Stimulated activated CD4-positive, alpha-beta T cell treated with anti-CD3 and anti-CD28 coated beads, Interleukin-4, amount 100 ng/mL, for 1 hour (primary cell): ENCODE measurements at places on chromosomes 12 and 14.

GRCh38 chr14:105392131-105393090 lies 5.9 kb upstream of the TEX22 start:
- no peak for DNase-seq

- DNase-seq: no peak
Observed at GRCh38 chr12:29907461-29907860, 123.7 kb upstream of the TMTC1 start.

GRCh38 chr14:72903716-72904115 lies 9.8 kb upstream of the DPF3 start:
- no peak for DNase-seq

DNA sequence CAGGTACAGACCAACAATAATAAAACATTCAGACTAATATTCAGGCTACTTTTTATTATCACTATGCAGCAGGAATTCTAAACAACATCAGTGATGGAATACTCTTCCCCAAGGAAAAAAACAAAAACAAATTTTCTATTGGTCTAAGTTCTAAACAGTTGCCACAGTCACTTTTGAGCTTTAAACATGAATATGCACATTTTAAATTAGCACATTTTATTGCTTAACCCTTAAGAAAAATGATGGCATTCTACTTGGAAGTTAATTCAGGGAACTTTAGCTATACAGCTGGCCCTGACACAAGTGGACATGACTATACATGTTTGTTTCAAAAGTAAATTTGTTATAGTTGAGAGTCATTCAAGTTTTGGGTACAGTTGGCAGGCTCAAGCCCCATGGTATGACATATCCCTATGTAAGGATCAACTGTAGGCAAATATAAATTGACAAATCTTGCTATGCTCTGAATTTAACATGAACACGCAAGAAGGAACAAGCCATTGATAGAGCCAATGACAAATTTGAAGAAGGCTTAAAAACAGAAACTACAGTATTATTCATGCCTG lies 224.3 kb upstream of the AMIGO2 start:
- no peak for DNase-seq

GRCh38 chr12:48003226-48004052 lies 837 bp downstream of the COL2A1 start:
- peak; percentile 18 for DNase-seq

- DNase-seq: no peak
Observed at GRCh38 chr14:105043641-105044040, 21.6 kb downstream of the GPR132 start.

DNA sequence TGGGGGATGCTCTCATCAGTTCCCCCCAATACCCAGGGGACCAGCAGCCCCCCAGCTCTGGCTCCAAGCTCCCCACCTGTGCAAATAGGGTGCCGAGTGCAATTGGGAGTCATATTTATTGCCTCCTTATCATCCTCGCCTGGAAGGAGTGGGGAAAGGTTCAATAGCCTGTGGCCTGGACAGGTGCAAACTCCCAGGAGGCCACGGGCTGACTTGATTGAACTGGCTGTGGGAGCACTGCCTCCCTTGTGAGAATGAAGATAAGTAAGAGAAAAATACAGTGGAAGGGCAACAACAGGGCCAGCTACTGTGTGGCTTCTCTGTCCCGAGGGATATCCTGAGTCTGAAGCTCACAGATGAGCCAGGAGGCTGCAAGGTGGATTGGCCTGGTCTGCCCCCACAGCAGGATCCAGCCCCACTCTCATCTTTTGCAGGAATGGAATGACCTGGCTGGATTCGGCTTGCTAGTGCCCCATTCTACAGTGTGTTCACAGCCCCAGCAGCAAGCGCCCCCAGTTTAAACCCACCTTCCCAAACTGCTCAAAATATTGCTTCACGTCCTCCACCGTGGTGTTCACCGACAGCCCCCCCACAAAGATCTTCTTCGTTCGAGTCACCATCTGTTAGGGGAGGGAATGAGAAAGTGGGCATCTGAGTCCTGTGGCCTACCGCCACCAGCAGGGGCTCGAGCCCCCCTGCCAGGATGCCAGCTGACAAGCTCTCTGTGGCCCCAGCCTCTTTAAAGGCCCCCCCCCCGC lies 6.3 kb downstream of the MSI1 start:
- no peak for DNase-seq

GRCh38 chr12:27511723-27512045 lies 12.3 kb upstream of the PPFIBP1 start:
- no peak for DNase-seq

DNA sequence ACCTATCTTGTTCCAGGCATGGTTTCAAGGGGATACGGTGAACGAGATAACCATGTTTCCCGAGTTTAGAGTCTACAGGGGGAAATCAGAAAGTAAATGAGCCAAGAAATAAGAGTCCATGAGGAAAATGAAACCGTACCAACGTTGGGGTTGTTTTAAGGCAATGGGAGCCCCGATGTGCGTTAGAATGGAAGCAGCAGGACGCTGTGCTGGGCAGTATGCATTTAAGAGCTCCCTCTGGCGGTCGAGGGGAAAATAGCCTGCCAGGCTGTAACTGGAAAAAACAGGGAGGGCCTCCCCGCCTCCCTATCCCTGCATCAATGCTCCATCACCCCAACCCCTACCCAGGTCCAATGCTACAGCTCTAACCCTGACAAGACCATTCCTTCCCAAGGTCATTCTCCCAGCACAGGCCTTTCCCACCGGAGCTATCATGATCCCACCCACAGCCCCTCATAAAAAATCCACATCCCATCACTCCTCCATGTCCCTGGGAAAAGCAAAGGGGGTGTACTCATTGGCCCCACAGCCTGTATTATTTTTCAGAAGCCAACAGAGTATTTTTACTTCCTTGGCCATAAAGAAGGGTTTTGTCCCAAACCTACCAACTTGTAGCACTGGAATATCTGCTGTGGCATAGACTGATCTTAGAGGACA lies 226.3 kb upstream of the NOS1 start:
- peak; percentile 36 for DNase-seq

- DNase-seq: no peak
Observed at GRCh38 chr12:104623883-104624282, 167.1 kb downstream of the CHST11 start.

DNA sequence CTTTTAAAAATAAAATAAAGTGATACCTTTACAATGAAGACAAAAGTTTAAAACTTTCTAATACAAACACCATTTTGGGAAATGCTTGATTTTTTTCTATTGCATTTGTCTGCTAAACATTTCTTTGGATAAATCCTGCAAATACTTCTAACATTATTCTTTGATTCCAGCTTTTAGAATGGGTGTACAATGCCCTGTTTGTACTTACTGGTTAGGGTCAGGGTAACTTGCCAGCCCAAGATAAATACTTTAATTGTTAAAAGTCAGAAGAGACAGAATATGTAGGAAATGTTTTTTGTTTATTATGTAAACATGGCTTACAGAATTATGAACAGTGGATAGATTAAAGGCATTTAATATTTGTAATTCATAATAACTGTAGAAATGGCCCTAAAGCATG lies 60.5 kb downstream of the WASHC4 start:
- DNase-seq: no peak

DNA sequence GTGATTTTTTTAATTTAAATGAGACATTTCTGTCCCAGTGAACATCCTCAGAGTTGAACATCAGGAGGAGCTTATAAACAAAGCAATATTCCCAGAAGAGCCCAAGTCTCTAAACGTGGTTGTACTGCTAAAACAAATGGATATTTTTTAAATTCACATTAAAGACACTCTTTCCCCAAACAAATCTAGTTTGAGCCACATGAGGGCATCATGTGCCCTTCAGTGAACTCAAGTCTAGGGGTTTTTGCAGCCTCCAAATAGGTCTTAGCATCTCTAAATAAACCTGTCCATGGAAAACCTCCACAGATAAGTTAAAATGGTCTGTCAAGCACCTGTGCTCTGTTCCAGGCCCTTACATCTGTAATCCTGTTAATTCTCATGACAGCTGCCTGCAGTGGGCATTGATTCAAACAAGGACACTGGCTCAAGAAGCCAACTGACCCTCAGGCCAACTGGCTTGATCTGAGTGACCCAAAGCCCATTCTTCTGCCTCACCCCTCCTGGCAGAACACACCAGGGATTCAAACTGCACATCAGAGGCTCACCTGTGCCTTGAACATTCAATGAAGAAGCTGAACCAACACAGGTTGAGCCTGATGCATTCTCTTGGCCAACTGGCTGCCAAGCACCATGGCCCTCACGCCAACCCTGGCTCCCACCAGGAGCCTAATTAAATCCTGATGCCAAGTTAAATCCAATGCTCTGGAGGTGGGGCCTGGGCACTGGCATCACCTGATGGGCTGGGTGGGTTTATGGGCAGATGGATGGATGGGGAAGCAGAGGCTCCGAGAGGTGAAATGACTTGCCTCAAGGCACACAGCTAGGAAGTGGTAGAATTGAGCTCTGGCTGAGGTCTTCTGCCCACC lies 8.6 kb downstream of the ISCU start:
- no peak for DNase-seq

- DNase-seq: no peak
Observed at GRCh38 chr14:101623077-101623372, 61.7 kb downstream of the DIO3 start.

DNA sequence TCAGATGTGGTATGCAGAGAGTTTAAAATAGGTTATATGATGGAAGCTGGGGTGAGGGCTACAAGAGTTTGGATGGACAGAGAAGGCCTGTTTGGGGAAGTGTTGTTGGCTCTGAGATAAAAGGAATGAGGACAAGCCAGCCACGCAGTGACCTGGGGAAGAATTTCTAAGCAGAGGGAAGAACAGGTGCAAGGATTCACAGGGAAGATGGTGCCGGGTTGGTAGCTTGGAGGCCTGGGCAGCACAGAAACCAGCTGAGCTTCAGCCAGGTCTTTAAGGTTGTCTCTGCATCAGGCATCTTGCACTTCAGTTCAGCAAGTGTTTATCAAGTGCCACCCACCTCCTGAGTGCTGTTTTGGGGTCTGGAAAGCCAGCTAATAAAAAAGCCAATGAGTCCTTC lies 1163.7 kb downstream of the AACS start:
- DNase-seq: no peak

- DNase-seq: no peak
Observed at GRCh38 chr14:34437729-34438080, 24.3 kb downstream of the SPTSSA start.

DNA sequence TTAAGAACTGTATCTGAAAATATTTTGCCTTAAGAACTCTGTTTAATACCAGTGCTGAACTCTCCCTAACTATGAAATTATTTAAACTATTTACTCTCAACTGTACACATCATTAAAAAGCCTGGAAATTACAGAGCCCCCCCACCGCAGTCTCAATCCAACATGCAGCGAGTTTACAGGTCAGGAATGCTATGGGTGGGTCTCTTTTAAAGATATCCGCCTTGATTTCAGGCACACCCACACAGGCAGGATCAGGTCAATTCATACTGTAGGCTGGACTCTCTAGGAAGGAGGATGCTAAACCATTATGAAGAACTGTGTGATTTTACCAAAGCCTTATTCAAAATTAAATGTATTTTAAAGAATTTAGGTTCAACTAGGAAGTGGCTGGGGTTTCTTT lies 16.5 kb downstream of the SPTLC2 start:
- DNase-seq: no peak

DNA sequence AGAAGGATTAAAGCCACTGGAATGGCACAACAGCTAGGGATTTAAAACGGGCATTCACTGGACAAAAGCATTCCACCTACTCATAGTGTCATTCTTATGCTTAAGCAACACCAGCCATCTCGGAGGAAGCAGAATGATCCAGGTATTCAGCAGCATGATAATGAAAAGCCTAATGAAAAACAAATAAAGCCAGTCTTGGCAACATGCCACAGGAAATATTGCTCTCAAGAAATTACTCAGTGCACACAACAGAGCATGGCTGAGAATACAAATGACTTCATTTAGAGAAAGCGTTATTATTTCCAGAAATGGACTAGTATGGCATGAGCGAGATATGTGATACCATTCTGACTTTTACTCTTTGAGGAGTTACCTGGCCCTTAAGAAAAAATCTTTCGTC lies 442.2 kb downstream of the APAF1 start:
- no peak for DNase-seq
